Hematopoietic multipotent progenitor cell treated with erythropoietin and hydrocortisone succinate and interleukin-3 and kit ligand, for 4 days (in vitro differentiated cells): ENCODE measurements at places on chromosomes 4 and X.

GRCh38 chr4:165872461-165873297, at the start of gene TLL1:
TLL1 (plus strand) TSS chr4:165873237; CDS start chr4:165873905, 668 bp downstream.
- no peak for DNase-seq

DNA sequence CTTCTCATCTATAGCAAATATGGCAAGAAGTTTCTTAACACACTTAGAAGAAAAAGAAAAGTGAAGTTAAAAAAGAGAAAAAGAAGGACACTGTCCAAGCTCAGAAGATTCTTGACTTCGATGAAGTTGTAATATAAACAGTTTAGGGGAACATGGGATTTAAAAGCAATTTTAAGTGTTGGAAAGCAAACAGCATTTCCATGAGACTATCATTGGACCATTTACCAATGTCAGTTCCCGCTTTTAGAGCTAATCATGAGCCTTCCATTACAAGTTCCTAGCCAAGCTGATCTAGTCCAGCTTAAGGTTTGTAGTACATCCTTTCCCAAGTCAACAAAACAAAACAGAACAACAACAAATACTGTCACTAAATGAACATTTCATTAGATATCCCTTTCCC, 45.1 kb upstream of the FGF2 start:
- DNase-seq = no peak

GRCh38 chrX:118251271-118251670, 94.6 kb upstream of the WDR44 start:
- no peak for DNase-seq

- DNase-seq = no peak
Measured at GRCh38 chr4:122747883-122748282, 15.4 kb downstream of the BBS12 start.

DNA sequence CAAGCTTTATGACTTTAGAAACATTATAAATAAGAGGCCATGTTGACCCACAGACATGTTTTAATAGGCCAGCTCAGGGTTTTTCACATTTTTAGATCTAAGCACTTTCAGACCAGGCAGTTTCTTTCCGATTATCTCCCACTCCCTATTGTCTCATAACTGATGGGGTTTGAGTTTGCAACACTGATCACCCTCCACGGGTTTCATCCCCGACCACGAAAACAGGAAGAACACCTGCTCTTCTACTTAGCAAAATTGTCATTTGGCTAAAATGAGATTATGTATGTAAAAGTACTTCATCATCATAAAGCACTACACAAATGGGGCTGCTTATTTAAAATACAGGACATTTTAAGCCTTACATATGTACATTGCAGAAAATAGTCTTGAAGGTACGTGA, 407.9 kb downstream of the HNRNPD start:
- DNase-seq = no peak

DNA sequence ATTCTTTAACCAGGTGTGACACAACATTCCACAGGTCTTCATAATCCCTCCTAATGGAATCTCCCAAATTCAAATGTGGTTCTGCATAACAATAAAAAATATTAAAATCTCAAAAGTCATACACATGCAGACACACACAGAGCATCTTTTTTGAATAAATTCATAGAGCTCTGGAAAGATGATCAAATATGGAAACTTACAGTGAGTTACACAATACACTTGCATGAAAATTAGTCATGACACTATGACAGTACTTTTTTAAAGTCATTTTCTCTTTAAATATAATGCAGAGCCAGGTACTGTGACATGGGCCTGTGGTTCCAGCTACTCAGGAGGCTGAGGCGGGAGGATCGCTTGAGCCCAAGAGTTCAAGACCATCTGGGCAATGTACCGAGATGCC, 38.9 kb downstream of the DDX60L start:
- DNase-seq = no peak

GRCh38 chrX:47191806-47192401, 1.7 kb upstream of the UBA1 start:
- no peak for DNase-seq

DNA sequence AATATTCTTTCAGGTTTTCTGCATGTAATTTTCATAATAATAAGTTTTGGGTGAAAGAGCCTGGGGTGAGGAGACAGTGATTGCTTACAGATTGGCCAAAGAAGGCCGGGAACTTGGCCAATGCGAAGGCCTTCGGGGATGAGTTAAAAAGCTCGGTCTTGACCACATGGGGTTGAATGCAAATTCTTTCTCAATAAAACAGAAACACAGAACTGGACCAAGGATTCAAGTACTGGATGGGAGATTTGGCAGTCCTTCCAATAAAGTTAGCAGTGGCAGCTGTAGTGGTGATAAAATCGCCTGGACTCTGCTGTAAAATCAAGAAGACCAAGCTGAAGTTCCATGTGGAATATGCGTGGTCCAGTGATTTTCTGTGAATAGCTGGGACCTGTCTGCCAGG, 282.2 kb upstream of the KLF3 start:
- no peak for DNase-seq

- DNase-seq = no peak
Measured at GRCh38 chr4:57122959-57123358, 12.8 kb upstream of the IGFBP7 start.
